ENCODE measurements at places on chromosomes 4 and X. TPM values are rescaled to one million over a fixed set of nuclear protein-coding genes. Genes with fewer than 3 reads are reported as not detected.
A peak's percentile ranks its signal among the peaks of the same experiment; 100 is the strongest.

- peak; percentile 77 for DNase-seq
These were observed 64.2 kb downstream of the SPINK2 start for GRCh38 chr4:56757261-56757746.

DNA sequence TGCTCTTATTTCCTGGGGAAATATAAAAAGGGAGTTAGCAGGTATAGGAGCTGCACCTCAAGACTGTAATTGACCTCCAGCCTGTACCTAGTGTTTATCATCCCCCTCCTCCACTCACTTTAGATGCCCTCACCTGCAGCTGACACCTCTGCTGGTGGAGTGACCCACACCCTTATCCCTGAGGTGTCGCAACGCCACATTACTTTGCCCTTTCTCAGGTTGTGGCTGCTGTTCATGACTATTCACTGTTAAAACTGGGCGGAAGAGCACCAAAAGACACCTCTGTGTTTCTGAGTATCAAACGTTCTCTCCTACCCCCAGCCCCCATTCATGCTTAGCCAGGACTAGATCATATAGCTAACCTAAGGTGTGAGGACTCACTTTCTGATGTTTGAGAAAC, 101.5 kb upstream of the ADAMTS3 start:
- DNase-seq = no peak

- no peak for DNase-seq
These were observed 225.7 kb upstream of the ARX start for GRCh38 chrX:25241461-25241860.

Gene HSFX4
- total RNA-seq = not detected

Gene CORIN
- 0.05 TPM for total RNA-seq

Gene BDH2
- total RNA-seq = 25.1 TPM

DNA sequence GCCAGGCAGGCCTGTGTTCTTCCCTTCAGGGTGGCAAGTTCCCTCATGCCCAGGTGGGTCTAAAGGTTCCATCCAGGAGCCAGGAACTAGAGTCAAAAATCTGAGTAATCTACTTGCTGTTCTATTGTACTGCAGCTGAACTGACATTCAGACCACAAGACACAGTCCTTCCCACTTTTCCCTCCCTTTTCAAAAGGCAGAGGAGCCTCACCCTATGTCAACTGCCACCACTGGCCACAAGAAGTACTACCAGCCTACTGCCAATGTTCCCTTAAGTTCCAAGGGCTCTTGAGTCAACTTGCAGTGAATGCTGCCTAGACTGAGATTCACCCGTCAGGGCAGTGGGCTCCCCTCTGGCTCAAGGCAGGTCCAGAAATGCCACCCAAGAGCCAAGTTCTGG, 133.5 kb downstream of the FAM47B start:
- DNase-seq = no peak

- no peak for DNase-seq
These were observed 95.6 kb downstream of the GATB start for GRCh38 chr4:151665022-151665784.

DNA sequence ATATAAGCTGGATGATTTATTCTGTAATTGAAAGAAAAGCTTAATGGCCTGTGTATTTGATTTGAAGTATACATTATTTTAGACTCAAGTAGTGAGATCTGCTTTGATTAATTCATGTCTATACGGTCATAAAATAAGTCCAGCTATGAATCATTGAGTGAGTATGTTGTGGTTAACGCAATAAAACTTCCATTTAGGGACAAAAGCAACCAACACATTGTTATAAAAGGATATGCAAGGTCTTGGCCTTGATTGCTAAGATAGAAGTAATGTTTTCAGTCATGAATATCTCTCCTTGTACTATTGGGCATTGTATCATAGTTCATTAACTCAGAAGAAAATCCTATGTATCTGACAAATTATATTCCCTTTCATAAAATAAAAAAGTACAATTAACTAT, 162.1 kb downstream of the EPHA5 start:
- peak; percentile 92 for DNase-seq

Gene SCRG1
- total RNA-seq = not detected

DNA sequence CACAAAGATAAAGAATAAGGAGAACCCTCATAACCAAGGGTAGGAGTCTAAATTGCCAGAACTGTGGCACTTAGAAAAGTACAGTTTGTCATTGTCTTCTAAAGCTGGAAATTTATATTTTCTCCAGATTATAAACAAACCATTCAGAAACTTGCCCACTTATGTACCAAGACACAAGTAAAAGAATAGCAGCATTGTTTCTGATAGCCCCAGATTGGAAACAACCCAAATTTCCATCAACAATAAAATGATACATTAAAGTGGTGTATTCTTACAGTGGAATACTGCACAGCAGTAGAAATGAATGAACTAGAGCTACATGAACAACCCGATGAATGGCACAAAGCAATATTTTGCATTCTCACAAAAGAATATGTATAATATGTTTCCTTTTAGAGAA, 63.1 kb upstream of the PDHA1 start:
- DNase-seq = no peak

Gene MAGED4B
- 51.7 TPM for total RNA-seq
